ENCODE measurements at places on chromosomes 2 and 18.

- no peak for DNase-seq
Measured at GRCh38 chr18:60130284-60130683, 230.5 kb downstream of the PMAIP1 start.

- DNase-seq = no peak
Measured at GRCh38 chr2:191538334-191538903, 139.5 kb upstream of the NABP1 start.

GRCh38 chr2:192960945-192961344 is 766.2 kb upstream of the TMEFF2 start:
- DNase-seq = no peak

DNA sequence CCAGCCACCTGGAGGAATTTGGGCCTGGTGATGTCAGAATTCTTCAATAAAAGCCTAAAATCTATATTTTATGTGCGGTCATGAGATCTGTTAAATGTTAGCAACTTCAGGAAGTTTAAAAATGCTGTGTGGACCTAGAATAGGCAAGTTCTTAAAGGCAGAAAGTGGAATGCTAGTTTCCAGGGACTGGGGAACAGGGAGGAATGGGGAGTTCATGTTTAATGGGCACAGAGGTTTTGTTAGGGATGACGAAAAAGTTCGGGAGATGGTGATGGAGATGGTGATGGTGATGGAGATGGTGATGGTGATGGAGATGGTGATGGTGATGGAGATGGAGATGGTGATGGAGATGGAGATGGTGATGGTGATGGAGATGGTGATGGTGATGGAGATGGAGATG is 9.2 kb downstream of the TYMS start:
- DNase-seq = no peak

GRCh38 chr2:186307871-186308270 is 178.2 kb upstream of the ZC3H15 start:
- no peak for DNase-seq

- no peak for DNase-seq
Measured at GRCh38 chr2:16314691-16315457, 350.8 kb downstream of the CYRIA start.
